GM18507 (cell line): ENCODE measurements at places on chromosomes 16 and 17.

- no peak for DNase-seq
These were observed 28.1 kb downstream of the NGFR start for GRCh38 chr17:49523196-49523595.

GRCh38 chr17:73546114-73546513, 98.1 kb downstream of the SDK2 start:
- DNase-seq: no peak

GRCh38 chr17:62870552-62870971, 62.4 kb upstream of the MARCHF10 start:
- no peak for DNase-seq

GRCh38 chr16:13453938-13454553, 465.9 kb upstream of the ERCC4 start:
- DNase-seq: no peak

DNA sequence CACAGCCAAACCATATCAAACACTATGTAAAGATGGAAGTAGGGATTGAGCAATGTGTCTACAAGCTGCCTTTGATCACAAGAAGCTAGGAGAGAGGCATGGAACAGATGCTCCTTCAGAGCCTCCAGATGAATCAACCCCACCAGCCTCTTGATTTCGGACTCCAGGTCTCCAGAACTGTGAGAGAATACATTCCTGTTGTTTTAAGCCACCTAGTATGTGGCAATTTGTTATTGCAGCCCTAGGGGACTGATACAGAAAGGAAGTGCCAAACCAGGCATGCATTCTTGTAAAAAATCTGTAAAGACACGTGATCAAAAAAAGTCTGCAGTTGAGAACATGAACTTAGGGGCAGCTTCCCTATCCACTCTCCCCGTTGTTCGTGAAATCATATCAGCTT, 91.1 kb downstream of the C17orf67 start:
- DNase-seq: no peak

- no peak for DNase-seq
These were observed 185.1 kb upstream of the PSMD7 start for GRCh38 chr16:74111456-74111982.

- DNase-seq: no peak
These were observed 20.0 kb downstream of the TRAF4 start for GRCh38 chr17:28763804-28764266.

GRCh38 chr17:47729476-47729875, 3.6 kb upstream of the TBX21 start:
- DNase-seq: no peak

GRCh38 chr17:8488901-8489300, 53.2 kb downstream of the NDEL1 start:
- DNase-seq: no peak

DNA sequence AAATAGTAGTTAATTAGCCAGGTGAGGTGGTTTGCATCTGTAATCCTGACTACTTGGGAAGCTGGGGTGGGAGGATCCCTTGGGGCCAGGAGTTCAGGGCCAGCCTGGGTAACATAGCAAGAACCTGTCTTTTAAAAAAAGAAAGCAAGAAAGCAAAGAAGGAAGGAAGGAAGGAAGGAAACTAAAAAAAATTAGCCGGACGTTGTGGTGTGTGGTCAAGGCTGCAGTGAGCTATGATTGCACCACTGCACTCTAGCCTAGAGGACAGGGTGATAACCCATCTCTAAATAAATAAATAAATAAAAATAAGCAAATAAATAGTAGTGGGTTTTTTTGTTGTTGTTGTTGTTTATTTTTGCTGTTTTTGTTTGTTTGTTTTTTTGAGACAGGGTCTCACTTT, 39.3 kb upstream of the MAP2K6 start:
- DNase-seq: no peak

- DNase-seq: peak; percentile 98
These were observed at the start of gene WDR90 for GRCh38 chr16:648781-649589. TSS of gene WDR90 (plus strand) at chr16:649365. CDS start at chr16:649417, 52 bp downstream.

DNA sequence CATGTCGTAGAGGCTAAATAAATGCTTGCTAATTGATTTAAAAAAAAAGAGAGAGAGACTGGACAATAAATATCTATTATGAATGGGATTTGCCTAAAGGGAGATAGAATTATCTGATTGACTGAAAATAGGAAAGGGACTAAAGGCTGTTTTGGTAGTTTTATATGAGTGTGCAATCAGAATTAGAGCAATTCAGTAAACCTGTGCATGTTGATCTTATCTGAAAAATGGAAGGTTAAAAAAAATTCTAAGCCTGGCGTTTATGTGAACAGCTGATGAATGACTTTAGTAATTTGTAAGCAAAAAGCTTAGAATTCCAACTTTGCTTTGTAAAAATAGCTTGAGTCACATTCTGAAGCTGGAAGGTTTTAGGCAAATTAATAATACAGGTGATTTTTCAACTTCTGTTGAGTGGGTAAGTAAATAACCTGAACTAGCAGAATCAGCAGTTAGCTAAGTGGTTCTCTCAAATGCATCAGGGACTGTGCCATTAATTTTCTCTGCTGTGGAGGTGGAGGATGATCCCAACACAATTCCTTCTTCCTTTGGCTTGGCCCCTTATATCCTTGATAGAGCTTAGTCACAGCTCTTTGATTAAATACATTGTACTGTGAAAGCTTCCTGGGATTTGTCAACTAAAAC, 254.4 kb downstream of the PHKB start:
- no peak for DNase-seq

GRCh38 chr16:66888647-66889615, 8.6 kb downstream of the PDP2 start:
- DNase-seq: no peak

DNA sequence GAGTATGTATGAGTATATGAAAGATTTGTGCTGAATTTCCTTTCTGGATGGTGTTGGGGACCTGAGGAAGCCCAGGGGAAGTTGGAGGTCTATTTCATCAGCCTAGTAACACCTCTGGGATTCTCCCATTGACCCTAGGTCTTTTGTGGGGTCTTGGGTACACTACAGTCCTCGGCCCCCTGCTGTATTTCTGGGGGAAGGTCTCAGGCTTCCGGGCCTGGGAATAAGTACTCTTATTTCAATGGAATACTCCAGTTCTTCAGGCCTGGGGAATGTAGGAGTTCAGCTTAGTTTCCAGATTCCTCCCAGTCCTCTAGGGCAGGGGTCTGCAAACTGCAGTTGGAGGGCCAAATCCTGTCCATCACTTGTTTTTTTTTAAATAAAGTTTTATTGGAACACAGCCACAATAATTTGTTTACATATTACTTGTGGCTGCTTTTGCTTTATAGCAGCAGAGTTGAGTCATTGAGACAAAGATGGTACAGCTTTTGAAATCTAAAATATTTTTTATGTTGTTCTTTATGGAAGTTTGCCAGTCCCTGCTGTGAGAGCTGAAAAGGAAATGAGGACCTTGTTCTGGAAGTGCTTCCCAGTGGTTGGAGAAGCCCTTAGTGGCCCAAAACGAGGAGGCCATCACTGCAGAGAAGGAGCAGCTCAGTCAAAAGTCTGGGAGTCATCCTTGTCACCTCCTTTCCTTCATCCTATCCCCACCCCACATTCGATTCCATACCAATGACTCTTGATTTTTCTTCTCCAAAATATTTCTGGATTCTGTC, 142.5 kb upstream of the HS3ST2 start:
- DNase-seq: no peak

GRCh38 chr17:38605841-38606645, at the start of gene SRCIN1:
TSS of gene SRCIN1 (minus strand) at chr17:38605952. CDS start at chr17:38605705, 247 bp downstream.
- DNase-seq: no peak

GRCh38 chr16:18039931-18040330, 296.6 kb downstream of the NPIPA8 start:
- no peak for DNase-seq

DNA sequence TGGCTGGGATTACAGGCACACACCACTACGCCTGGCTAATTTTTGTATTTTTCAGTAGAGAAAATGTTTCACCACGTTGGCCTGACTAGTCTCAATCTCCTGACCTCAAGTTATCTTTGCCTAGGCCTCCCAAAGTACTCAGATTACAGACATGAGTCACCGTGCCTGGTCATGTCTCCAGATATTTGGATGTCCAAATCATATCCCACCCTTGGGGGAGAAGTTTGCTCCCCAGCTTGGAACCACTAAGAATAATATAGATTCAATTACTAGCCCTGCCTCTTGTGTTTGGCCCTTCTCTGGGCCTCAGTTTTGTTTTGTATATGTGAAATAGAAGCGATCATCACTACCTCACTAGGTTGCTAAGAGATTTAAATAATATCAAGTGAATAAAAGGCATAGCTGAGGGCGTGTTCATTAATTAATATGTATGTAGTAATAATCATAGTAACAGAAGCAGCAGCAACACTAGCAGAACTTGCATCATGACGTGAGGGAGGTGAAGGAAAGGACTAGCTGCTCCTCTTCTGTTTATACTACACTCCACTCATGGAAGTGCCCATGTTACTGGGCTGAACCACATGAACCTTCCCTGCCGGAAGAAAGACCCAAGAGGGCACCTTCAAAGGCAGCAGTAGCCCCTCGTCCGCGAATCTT, 253.6 kb upstream of the XYLT1 start:
- no peak for DNase-seq

- DNase-seq: no peak
These were observed 21.0 kb downstream of the PDIA2 start for GRCh38 chr16:303760-304505.

- no peak for DNase-seq
These were observed 46.4 kb downstream of the NKD1 start for GRCh38 chr16:50594308-50595260.

DNA sequence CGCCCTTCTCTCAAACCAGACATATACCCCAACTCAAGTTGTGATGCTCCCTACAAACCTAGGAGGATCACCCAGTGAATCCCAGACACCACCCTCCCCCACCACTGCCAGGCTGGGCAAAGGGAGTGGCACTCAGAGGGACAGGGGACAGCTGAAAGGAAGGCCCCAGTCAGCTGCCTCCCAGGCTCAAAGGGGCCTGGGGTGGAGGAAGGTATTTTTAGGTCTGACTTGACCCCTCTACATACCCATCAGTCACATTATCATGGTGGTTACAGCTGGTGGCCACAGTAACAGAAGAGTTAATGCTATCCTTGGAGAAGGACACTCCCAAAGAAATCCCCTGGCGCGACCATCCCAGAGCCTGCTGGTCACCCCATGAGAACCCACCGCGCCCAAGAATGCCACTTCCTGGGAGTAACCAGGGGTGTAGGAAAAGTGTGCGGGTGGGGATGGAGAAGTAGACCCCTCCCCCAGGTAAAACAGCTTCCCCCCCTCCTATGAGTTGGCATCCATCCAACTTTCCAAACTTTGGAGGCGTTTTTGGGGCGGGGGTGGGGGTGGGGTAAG, 1.1 kb downstream of the CACNB1 start:
- no peak for DNase-seq

DNA sequence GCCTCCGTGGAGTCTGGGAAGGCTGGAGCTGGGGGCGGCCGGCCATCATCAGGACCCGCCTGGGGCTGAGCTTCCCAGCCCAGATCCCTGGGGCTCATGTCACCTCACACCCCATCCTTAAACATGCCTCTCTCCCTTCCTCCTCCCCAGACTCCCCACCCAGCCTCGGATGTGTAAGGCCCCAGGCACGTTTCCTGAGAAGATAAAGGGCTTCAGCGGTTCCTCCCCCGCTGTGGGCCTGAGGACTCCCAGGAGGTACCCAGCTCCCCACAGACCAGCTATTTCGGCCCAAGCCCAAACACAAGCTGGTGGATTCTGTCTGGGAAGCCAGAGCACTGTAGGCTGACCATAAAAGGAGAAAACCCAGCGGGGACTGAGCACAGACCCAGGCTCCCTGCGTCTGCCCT, 49.2 kb downstream of the MYH11 start:
- no peak for DNase-seq

DNA sequence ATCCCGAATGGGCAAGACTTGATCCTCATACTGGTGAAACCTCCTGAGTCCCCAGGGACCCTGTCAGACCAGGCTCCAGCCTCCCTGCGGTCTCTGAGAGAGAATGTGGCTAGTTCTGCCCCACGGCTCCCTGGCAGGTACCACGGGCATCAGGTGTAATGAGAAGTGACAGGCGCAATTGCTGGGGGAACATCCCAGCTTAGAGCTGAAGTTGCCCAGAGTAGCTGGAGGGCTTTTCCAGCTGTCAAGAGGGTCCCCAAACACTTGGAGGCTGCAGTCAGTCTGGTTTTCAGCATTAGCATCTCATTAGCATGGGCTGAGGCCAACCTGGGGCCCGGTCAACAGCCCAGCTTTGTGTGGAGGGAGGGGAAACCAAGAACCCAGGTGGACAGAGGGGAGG, 100.0 kb upstream of the TMEM132E start:
- DNase-seq: no peak

- DNase-seq: no peak
These were observed 4.6 kb upstream of the ZFHX3 start for GRCh38 chr16:73052576-73052975.

- no peak for DNase-seq
These were observed 1.8 kb downstream of the NAGS start for GRCh38 chr17:44006272-44006597.

GRCh38 chr17:5011928-5012327, 14.2 kb downstream of the KIF1C start:
- DNase-seq: no peak

GRCh38 chr17:3911271-3912053, 4.8 kb downstream of the P2RX1 start:
- DNase-seq: peak; percentile 77

- DNase-seq: no peak
These were observed 910 bp downstream of the WBP2 start for GRCh38 chr17:75854101-75854748.

- no peak for DNase-seq
These were observed 64.1 kb downstream of the SLC5A11 start for GRCh38 chr16:24909856-24910255.

DNA sequence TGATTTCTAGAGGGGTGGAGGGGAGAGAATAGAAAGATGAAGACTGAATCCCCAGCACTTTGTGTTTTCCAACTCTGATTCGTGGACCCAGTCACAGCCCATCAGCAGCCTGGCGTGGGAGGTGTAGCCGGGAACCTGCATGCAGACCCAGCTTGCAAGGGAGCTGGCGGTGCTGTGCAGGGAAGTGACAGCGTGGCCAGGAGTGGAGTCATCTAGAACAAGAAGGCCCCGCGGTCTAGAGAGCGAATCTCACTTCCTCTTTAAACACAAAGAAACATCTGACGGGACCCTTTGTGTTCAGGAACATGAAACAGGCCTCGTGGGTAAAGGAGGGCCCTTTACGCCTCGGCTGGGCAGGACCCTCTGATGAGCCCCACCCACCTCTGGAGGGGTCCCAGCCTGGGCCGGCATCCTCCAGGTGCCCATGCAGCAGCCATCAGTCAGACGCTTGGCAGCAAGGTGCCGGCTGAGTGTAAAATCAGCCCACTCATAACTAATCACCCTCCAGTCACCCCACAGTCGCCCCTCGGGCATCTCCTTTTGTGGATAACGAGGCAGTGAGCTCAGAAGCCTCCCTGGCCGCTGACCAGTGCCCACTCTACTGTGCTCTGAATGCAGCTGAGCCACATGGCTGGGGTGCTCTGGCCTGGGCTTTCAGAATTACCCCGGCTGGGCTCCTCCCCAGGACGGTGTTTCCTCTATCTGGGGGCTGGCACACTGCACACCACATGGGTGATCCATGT, 4.4 kb downstream of the SNAI3 start:
- DNase-seq: peak; percentile 81

DNA sequence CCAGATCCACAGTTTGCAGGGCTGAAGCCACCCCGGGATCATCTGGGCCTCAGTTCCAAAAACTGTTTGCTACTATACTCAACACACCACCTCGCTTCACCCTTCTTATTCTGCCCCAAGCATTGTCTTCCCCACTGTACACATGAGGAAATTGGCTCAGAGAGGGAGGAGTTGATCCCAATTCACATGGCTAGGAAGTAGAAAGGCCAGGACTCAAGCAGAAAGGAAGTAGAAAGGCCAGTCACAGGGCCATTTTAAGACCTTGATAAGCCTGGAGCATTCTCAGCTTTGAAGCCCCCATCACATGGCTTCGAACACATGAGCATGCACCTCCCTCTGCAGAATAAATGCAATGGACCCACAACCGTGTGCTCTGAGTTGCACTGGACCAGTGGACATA, 7.7 kb upstream of the PRSS22 start:
- no peak for DNase-seq
